Neural progenitor cell (in vitro differentiated cells): ENCODE measurements at places on chromosomes 7 and 10. TPM values are rescaled to one million over a fixed set of nuclear protein-coding genes. Genes with fewer than 3 reads are reported as not detected.

The OR2A25 gene
- not detected in 2 replicates for total RNA-seq

The OR2A1 gene
- not detected in 2 replicates for total RNA-seq

The SPDYE9 gene
- total RNA-seq = not detected in 2 replicates

The FXYD4 gene
- not detected in 2 replicates for total RNA-seq

The DLD gene
- 136 and 186 TPM in 2 replicates for total RNA-seq

- no peaks in the 10 kb centered on the region for H3K27me3 ChIP-seq
- H3K36me3 ChIP-seq = no peaks in the 10 kb centered on the region
- H3K27ac ChIP-seq = no peak overlapping the region
- no peak overlapping the region for H3K4me3 ChIP-seq
- no peaks in the 10 kb centered on the region for H3K4me1 ChIP-seq
These were observed 148.7 kb downstream of the ZMYND11 start for GRCh38 chr10:283916-284356.

DNA sequence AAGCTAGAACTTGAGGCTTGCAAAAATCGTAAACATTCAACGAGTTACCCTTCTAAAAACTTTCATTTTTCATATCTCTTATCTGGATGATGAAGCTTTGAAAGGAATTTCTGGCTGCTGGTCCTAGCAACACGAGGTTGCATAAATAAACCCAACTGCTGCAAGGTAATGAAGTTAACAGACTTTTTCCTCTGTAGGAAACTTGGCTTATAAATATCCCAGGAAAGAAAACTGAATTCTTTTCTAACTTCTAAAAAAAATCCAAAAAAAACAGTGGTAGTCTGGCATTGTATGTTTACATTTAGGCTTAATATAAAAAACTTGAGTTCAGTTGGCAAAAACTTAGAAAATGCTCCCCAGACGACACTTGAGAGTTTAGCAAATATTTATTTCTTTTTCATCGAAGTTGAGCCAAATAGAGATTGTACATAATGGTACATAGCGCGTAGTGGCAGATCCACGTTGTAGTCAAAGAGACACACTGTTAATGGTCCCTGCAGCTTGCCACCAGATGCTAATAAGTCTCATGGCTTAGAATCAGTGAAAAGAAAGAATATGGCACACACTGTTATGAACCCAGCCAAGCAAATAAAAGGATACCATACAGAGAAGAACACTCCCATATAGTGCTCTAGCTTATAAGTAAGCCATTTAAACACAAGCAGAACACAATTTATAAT, 200.3 kb upstream of the PCLO start:
- H3K27ac ChIP-seq = no peak overlapping the region
- H3K27me3 ChIP-seq = no peaks in the 10 kb centered on the region
- DNase-seq = no peak
- no peaks in the 10 kb centered on the region for H3K36me3 ChIP-seq

- peaks cover 19% of the 10 kb centered on the region for H3K4me1 ChIP-seq
- no peak for DNase-seq
- H3K36me3 ChIP-seq = no peaks in the 10 kb centered on the region
- H3K27me3 ChIP-seq = no peaks in the 10 kb centered on the region
- no peak overlapping the region for H3K4me3 ChIP-seq
These were observed 15.3 kb downstream of the SLC25A13 start for GRCh38 chr7:96306385-96307125.

GRCh38 chr7:102814025-102814471, 65.2 kb downstream of the FAM185A start:
- no peaks in the 10 kb centered on the region for H3K36me3 ChIP-seq
- DNase-seq = no peak
- H3K4me3 ChIP-seq = no peak overlapping the region
- H3K27me3 ChIP-seq = no peaks in the 10 kb centered on the region

- DNase-seq = no peak
- H3K27me3 ChIP-seq = no peaks in the 10 kb centered on the region
- H3K36me3 ChIP-seq = no peaks in the 10 kb centered on the region
- H3K4me3 ChIP-seq = no peak overlapping the region
- H3K27ac ChIP-seq = no peak overlapping the region
These were observed 47.3 kb upstream of the VIPR2 start for GRCh38 chr7:159192013-159192412.

- H3K36me3 ChIP-seq = no peaks in the 10 kb centered on the region
- H3K27me3 ChIP-seq = no peaks in the 10 kb centered on the region
- H3K4me3 ChIP-seq = no peak overlapping the region
- peaks cover 26% of the 10 kb centered on the region for H3K4me1 ChIP-seq
These were observed 201.6 kb upstream of the KIAA1217 start for GRCh38 chr10:24007359-24007758.

- H3K4me1 ChIP-seq = peaks cover 5% of the 10 kb centered on the region
- no peak overlapping the region for H3K4me3 ChIP-seq
- peaks cover 9% of the 10 kb centered on the region for H3K27me3 ChIP-seq
These were observed 6.6 kb downstream of the CREB5 start for GRCh38 chr7:28418966-28419365.

- H3K4me1 ChIP-seq = peaks cover 9% of the 10 kb centered on the region
- H3K36me3 ChIP-seq = no peaks in the 10 kb centered on the region
- no peaks in the 10 kb centered on the region for H3K27me3 ChIP-seq
- no peak overlapping the region for H3K4me3 ChIP-seq
- DNase-seq = no peak
- no peak overlapping the region for H3K27ac ChIP-seq
These were observed 159.3 kb downstream of the LYZL1 start for GRCh38 chr10:29448125-29448524.

- no peak overlapping the region for H3K27ac ChIP-seq
- peaks cover 13% of the 10 kb centered on the region for H3K4me1 ChIP-seq
- peak overlapping the region; percentile 81 for H3K4me3 ChIP-seq
- no peaks in the 10 kb centered on the region for H3K36me3 ChIP-seq
- DNase-seq = peak; percentile 75
These were observed 731.1 kb downstream of the ZWINT start for GRCh38 chr10:55629793-55630490.

- H3K4me3 ChIP-seq = no peak overlapping the region
- DNase-seq = no peak
- H3K27ac ChIP-seq = no peak overlapping the region
- H3K36me3 ChIP-seq = no peaks in the 10 kb centered on the region
- peaks cover 12% of the 10 kb centered on the region for H3K4me1 ChIP-seq
These were observed 143.8 kb upstream of the GPR22 start for GRCh38 chr7:107326061-107326460.

DNA sequence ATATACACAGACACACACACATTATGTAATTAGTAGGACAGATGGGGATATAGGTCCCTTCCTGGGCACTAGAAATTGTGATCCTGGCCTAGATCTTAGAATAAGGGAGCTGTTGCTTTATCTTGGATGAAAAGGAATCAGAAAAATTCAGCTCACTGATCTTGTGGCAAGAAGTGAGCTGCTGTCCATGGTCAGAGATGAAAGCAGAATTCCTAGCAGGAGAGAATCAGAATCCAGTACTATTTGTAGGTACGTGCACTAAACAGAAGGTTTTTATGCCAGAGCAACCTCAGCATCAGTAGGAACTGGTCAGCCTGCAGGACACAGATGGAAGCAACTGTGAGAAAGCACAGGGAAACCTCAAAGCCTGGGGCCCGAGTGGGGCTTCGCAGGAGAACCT, 549.2 kb upstream of the POM121L12 start:
- H3K4me1 ChIP-seq = no peaks in the 10 kb centered on the region
- H3K27ac ChIP-seq = no peak overlapping the region
- no peaks in the 10 kb centered on the region for H3K36me3 ChIP-seq
- DNase-seq = no peak
- no peaks in the 10 kb centered on the region for H3K27me3 ChIP-seq
- H3K4me3 ChIP-seq = no peak overlapping the region

DNA sequence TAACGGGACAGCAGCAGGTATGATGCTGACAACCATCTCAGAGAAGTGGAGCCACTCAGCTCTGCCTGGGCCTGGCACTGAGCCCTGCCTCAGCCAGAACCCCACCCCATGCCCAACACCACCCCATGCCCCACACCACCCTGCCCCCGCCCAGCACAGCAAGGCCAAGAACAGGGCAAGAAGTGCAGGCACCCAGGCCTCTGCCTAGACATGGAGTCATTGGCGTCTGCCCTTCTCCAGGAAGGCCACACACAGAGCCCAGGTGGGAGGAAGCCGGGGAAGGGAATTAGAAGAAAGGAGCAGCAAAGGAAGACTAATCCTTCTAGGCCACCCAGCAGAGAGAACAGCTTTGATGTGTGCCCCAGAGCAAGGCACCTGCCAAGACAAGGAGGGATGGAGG, 18.9 kb downstream of the CAMK2G start:
- no peak overlapping the region for H3K27ac ChIP-seq
- no peaks in the 10 kb centered on the region for H3K36me3 ChIP-seq
- DNase-seq = peak; percentile 33
- no peak overlapping the region for H3K4me3 ChIP-seq
- H3K4me1 ChIP-seq = no peaks in the 10 kb centered on the region
- no peaks in the 10 kb centered on the region for H3K27me3 ChIP-seq

- peak overlapping the region; percentile 29 for H3K4me3 ChIP-seq
- peak; percentile 77 for DNase-seq
- H3K36me3 ChIP-seq = no peaks in the 10 kb centered on the region
- no peaks in the 10 kb centered on the region for H3K27me3 ChIP-seq
- peaks cover 51% of the 10 kb centered on the region for H3K4me1 ChIP-seq
These were observed 107.8 kb downstream of the CUBN start for GRCh38 chr10:17021656-17022465.

GRCh38 chr7:23967949-23968599, 258.1 kb downstream of the STK31 start:
- DNase-seq = peak; percentile 29
- peaks cover 20% of the 10 kb centered on the region for H3K4me1 ChIP-seq
- H3K27ac ChIP-seq = peak overlapping the region; percentile 56
- no peaks in the 10 kb centered on the region for H3K36me3 ChIP-seq

- H3K27ac ChIP-seq = no peak overlapping the region
- no peaks in the 10 kb centered on the region for H3K27me3 ChIP-seq
- no peak overlapping the region for H3K4me3 ChIP-seq
- no peaks in the 10 kb centered on the region for H3K36me3 ChIP-seq
- H3K4me1 ChIP-seq = no peaks in the 10 kb centered on the region
These were observed 50.6 kb upstream of the SMNDC1 start for GRCh38 chr10:110355141-110355831.

DNA sequence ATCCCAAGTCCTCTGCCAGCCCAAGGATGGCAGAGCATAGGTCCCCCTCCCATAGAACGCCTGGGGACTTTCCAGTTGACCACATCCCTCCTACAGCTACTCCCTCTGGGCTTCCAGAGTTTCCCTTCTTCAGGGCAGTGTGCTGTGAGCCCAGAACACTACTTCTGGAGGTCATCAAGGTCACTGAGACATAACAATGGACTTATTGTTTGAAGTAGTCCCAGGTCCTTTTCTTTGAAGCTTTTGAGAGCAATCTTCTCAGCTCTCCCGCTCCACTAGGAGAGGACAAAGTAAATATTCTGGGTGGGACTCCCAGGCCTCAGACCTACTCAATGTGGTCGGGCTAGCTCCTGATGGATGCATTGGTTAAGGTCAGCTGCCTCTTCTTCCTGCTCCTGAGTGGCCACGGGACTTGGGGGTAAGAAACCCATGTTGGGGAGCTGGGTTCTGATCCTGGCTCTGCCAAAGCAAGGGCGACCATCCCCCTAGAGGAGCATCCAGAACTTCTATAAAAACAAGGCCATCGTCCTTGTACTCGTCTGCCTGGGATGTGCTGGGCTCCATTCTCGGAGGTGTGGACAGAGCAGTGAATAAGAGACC, 83.5 kb upstream of the DDC start:
- no peak for DNase-seq
- peaks cover 6% of the 10 kb centered on the region for H3K4me1 ChIP-seq
- no peaks in the 10 kb centered on the region for H3K36me3 ChIP-seq

DNA sequence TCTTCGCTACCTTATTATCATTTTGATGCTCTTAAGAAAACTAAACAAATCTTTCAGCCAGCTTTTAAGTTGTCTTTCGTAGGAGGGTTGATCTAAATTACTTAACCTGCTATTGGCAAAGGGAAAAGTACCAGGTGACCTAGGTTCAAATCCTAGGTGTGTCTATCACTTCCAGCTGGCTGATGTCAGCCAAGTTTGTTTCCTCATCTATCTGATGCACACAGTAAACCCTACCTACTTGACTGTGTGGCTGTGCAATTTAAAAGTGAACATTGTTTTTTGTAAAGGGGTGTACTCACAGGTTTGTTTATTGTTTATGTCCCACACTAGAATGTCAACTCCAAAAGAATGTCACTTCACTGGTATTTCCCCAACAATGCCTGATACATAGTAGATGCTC, 21.9 kb upstream of the CAMK1D start:
- no peak for DNase-seq
- no peak overlapping the region for H3K27ac ChIP-seq
- no peaks in the 10 kb centered on the region for H3K27me3 ChIP-seq
- H3K4me1 ChIP-seq = no peaks in the 10 kb centered on the region
- H3K4me3 ChIP-seq = no peak overlapping the region
